RKO (cell line): ENCODE measurements at places on chromosomes 6 and 20.
A peak's percentile ranks its signal among the peaks of the same experiment; 100 is the strongest.

DNA sequence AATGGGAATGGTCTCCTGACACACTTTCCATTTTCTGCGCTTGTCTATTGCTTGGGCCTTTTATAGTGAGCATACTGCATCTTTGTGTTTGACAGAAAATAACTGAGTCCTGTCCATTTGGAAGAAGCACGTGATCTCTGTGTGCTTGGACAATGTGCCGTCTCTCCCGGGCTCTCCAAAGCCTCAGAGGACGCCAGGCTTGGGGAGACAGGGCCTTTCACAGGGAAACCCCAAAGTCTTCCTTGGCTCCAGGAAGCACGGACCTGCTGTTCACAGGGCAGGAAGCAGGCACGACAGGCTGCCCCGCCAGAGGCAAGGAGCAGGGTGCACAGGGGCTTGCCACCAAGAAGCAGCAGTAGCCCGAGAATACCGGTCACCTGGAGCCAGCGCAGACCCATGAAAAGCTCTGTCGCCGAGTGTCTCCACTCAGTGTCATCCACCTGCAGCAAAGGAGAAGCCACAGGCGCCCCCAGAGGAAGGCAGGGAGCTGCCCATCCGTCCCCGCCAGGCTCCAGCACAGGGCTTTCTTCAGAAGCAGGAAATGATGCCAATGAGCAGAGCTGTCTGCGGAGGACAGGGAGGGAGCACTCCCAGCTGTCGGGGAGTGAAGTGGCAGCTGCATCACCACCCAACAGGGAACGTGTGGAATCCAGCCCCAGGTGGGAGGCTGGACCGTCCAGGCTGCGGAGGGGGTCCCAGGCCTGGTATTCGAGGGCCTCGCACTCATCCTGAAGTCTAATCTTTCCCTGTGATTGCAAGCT is 135.1 kb downstream of the AGPAT4 start:
- no peak for DNase-seq

GRCh38 chr20:57148263-57148662 is 118.2 kb downstream of the BMP7 start:
- DNase-seq: no peak

DNA sequence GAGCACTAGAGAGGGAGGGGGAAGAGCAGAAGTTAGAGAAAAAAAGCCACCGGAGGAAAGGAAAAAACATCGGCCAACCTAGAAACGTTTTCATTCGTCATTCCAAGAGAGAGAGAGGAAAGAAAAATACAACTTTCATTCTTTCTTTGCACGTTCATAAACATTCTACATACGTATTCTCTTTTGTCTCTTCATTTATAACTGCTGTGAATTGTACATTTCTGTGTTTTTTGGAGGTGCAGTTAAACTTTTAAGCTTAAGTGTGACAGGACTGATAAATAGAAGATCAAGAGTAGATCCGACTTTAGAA is 2.0 kb downstream of the ID4 start:
- no peak for DNase-seq

DNA sequence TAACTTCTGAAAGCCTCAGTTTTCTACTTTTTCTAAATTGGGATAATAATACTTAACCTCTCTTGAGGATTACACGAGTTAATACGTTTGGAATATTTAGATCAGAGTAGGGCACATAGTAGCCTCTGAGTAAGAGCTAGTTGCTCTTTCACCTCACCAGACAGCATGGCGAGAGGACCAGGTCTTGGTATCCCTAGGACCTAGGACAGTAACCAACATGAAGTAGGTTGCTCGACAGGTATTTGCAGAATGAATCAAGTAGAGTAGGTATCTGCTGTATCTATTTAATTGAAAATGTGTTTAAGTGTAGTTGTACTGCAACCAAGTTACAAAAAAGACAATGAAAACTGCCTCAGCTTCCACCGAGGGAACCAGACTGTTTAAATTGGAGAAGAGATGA is 1.4 kb downstream of the CDC5L start:
- DNase-seq: peak; percentile 18

DNA sequence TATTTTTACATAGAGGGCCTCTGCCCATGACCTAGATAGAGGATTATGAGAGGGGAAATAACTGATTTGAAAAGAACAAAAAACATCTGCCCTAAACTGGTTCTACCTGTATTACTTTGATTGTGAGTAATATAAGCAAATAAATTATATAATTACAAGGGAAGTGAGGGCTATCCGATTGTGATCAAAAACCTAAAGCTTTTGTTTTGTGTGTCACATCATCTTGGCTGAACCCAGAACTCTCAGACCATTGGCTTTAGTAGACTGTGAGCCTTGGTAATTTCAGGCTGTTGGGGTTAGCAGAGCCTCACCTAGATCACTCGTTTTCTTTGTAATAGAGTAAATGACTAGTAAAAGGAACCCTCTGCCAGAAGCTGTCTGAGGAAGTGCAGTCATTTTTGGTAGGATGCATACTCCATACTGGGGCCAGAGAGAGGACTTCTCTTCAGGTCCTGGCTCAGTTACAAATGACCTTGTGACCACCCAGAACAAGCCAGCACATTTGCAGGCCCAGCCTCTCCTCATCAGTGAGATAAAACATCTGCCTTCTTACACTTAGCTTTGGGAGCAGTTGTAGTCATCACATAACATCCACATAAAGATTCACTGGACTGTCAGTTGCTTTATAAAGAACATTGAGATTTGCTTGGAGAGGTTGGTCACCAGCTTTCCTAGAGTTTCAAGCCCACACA is 13.5 kb downstream of the STK35 start:
- DNase-seq: no peak

GRCh38 chr6:34051331-34051919 is 94.5 kb downstream of the GRM4 start:
- no peak for DNase-seq

DNA sequence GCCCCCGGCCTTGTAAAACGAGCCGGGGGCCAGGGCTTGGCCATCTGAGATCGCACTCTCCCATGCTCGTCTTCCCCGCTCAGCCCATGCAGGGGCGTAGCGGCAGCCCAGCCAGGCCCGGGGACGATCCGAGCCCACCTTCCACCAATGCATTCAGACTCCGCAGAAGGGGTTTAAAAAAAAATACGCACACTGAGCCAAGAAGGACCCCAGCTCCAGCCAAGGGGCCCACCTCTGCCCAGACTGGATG is 320 bp downstream of the GSTA4 start:
- no peak for DNase-seq

- DNase-seq: no peak
Measured at GRCh38 chr20:49584418-49585382, 16.8 kb upstream of the PTGIS start.

DNA sequence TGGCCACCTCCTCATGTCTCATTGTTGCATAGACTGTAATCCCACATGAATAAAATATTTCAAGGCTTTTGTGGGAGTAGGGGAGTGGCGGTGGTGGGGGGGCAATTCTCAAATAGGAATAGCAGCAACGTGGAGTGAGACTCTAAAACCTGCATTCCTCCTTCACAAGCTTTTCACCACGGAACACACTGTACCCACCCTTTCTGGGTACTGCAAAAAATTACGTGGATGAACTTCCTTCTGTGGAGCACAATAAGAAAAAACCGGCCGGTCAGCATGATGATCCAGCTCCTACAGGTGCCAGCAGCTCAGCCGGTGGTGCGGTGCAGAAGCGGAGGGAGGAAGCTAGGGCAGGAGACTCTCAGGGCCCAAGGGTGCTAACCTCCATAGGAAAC is 930 bp upstream of the RRAGD start:
- DNase-seq: no peak

DNA sequence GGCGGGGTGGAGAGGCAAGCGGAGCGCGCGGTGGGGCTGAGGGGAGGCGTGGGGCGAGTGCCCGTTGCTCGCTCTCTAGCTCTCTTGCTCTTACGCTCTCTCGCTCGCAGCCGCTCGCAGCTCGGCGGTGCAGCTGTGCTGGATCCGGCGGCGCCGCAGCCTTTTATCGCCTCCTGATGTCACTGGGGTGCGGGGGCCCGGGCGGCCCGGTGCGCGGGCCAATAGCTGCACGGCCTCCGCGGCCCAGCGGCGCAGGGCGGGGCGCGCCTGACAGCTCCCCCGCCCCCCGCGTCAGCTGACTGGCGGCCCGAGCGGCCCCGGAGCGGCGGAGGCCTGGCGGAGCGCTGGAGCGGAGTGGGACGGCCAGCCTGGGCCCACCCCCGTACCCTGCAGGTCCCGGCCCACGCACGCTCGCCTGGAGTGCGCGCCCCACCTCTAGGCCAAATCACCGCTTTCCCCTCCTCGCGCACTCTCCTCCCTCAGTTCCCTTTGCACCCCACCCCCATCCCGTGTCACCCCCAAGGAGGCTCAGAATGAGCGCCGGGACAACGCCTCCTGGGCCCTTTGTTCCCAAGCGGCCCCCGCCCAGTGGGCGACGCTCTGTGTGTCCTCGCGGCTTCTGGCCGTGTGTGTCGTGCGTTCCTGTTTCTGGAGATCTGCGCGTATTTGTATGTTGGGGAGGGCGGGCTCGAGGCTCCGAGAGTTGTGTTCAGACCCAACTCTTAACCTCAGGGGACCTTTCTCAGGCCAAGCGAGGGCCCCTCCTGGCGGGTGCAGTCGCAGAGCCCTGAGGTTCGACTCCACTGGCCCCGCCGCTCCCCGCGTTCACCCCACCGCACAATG is at the start of gene MAFB:
TSS of gene MAFB (minus strand) at position 137 of the 843 bp plus-strand sequence. CDS start 386 bp downstream, outside the sequence.
- DNase-seq: no peak

GRCh38 chr20:43893930-43894329 is 20.7 kb upstream of the TOX2 start:
- peak; percentile 62 for DNase-seq

DNA sequence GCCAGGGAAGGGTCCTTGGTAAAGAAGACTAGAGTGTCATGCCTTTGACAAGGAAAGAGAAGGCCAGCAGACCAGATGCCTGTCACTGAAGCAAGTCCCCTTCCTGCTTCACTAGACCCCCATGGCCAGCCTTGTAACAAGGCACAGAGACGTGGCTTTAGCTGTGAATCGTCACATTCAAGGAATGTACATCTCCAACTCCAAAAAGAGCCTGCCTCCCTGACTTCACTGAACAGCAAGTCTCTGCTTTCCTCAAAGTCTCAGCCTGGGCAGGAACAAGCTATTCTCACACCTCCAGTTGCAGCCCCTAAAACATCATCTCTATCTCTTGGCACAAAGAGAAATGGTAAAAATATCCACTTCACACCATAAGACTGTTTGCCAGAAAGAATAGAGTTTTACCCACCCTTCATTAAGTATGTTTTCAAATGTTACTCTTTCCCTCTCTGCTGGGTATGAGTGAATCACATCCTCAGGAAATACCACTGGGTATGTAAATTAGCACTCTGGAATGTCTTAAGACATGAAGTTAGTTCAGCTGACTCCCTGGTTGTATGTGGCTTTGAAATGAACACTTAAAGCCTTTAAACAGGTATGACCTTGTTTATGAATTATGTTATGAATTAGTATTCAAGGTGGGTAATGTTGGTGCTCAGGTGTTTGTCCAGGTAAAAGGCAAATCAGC is 46.4 kb upstream of the NT5E start:
- peak; percentile 58 for DNase-seq

DNA sequence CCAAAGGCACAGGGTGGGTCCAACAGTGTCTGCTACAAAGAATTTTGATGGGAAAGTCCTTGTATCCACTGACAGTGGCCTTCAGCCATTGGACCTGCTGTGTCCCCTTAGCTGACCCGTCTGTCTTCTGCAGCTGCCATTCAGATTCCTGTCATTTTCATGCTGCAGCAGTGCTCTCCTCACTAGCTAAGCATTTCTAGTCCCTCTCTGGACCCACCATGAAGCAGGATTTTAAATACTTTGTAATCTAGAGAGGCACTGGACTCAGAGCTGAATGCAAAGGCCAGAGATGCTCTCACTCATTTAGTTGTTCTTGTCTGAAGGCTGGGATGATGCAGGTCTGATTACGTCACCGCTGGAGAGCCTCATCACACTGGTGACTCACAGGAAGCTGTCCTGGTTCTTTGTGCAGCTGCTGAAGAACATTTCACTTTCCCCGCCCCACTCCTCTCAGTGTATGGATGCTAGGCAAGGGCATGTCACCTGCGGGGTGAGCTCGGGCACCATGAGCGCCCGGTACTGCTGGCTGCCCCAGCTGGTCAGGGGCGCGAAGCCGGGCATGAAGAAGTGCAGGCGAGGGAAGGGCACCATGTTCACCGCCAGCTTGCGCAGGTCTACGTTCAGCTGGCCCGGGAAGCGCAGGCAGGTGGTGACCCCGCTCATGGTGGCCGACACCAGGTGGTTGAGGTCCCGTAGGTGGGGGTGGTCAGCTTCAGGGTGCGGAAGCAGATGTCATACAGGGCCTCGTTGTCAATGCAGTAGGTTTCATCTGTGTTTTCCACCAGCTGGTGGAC is 19.4 kb upstream of the TUBB2A start:
- DNase-seq: peak; percentile 88

DNA sequence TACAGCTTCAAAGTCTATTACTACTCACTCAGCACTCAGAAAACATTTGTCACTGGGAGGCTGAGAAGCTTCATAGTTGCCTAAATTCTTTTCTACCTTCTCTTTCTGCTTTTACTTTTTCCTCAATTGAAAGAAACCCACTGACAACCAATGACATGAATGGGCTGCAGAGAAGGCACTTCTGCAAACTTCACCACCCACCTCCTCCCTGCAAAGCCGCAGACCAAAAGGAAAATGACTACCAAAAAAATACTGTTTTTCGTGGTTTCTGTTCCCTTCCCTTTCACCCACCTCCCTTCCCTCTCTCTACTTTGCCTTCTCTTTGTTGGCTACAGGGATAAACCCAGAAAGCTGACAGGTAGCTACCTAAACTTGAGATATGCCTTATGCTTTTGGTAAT is 3.2 kb downstream of the GNAS-AS1 start:
- DNase-seq: no peak

- no peak for DNase-seq
Measured at GRCh38 chr6:56690519-56691285, 48.0 kb upstream of the DST start.

- DNase-seq: no peak
Measured at GRCh38 chr20:32672394-32672981, 1.3 kb downstream of the C20orf203 start.

- peak; percentile 43 for DNase-seq
Measured at GRCh38 chr20:2654384-2654822, 2.0 kb downstream of the NOP56 start.

DNA sequence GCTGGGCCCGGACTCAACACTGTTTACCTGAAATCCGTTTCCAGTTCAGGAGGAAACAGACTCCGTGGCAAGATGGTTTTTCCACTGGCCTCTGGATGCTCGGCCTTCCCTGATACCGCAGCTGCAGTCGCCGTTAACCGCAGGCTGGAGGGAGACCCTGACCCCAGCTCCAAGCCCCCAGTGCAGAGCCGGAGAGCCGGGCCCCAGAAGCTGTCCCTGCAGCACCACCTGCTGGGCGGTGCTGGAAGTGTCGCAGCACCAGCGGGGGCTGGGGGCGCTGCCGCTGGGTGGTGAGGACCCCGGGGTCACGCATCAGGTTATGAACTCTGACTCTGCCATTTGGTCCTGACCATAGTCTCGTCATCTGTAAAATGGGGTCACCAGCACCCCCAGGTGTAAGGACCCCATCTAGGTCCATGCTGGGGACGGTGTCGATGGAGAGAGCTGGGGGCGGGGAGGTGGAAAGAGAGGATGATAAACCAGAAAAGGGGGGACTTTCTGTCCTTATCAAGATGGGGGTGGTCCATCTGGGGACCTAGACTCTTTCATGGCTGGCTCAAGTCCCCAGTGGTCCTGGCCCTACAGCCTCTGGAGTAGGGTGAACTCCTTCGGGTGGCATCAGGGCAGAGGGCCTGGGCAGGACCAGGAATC is 20.8 kb upstream of the CHRNA4 start:
- no peak for DNase-seq
